ENCODE measurements at places on chromosomes 5 and 9.

DNA sequence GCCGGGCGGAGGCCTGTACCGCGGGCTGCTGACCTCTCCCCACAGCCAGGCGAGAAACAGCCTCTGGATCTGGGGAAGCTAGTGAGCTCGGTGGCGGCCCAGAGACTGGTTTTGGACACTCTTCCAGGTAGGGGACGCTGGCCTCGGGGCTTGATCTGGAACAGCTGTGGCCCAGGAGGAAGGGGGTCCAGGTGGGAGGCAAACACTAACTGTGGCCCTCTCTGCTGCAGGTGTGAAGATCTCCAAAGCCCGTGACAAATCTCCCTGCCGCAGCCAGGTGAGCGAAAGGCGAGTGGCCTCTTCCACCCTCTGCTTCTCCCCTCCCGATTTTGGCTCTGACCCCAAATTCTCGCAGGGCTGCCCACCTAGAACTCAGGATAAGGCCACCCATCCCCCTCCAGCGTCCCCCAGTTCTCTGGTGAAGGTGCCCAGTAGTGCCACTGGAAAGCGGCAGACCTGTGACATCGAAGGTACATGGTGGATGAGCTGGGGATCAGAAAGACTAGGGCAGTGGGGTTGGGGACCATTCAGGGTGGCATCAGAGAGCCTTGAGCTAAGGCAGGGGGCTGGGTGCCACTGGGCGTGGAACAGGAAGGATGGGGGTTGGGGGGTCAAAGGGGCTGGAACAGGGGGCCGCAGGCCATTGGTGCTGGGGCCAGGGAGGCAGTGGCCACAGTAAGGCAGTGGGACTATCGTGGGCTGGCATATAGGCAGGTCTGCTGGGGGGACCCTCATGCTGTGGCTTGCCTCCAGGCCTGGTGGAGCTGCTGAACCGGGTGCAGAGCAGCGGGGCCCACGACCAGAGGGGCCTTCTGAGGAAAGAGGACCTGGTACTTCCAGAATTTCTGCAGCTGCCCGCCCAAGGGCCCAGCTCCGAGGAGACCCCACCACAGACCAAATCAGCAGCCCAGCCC, 12.9 kb upstream of the SLC34A1 start:
- DNase-seq: no peak

DNA sequence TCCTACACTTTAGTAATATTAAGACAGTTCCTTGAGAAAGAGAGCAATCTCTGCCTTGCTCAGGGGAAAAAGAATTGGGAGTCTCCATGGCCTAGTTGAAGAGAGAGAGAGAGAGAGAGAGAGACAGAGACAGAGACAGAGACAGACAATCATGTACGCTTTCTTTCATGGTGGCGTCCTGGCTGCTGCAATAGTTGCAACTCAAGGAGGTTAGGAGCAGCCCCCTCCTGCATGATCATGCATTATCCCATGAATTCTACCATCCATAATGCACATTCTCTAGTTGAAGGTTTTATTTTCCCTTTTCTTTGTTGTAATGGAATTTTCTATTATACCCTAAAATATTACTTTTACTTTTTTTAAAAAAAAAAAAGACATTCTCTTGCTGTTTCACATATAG, 50.7 kb downstream of the PPP2R2B start:
- DNase-seq: no peak

- DNase-seq: no peak
Observed at GRCh38 chr9:136521537-136521936, 24.3 kb downstream of the NOTCH1 start.

- DNase-seq: no peak
Observed at GRCh38 chr5:102628441-102629175, 126.5 kb upstream of the PAM start.

- no peak for DNase-seq
Observed at GRCh38 chr5:139132515-139132914, 65.7 kb downstream of the SIL1 start.

- no peak for DNase-seq
Observed at GRCh38 chr5:79119486-79119885, 7.9 kb downstream of the BHMT start.

GRCh38 chr5:72648480-72648879, 141.3 kb upstream of the ZNF366 start:
- DNase-seq: no peak

- DNase-seq: no peak
Observed at GRCh38 chr5:174935854-174936474, 211.6 kb downstream of the MSX2 start.

DNA sequence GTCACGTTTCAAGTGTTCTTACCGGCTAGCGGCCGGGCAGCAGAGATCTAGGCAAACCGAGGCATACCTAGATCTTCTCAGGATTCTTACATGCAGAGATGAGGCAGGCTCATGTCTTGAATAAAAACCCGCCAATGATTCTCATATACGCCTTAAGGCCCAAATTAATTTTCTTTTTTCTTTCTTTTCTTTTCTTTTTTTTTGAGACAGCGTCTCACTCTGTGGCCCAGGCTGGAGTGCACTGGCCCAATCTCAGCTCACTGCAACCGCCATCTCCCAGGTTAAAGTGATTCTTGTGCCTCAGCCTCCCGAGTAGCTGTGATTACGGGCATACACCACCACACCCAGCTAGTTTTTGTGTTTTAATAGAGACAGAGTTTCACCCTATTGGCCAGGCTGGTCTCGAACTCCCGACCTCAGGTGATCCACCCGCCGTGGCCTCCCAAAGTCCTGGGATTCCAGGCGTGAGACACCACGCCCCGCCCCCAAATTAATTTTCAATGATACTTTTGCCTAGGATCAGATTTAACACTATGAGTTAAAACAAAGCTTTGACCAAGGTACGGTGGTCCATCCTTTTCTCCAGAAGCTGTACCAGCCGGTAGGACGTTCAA, 1.5 kb downstream of the C9orf40 start:
- no peak for DNase-seq

- no peak for DNase-seq
Observed at GRCh38 chr5:125870256-125870655, 553.0 kb upstream of the GRAMD2B start.

- no peak for DNase-seq
Observed at GRCh38 chr9:130197888-130198287, 25.7 kb downstream of the NCS1 start.

DNA sequence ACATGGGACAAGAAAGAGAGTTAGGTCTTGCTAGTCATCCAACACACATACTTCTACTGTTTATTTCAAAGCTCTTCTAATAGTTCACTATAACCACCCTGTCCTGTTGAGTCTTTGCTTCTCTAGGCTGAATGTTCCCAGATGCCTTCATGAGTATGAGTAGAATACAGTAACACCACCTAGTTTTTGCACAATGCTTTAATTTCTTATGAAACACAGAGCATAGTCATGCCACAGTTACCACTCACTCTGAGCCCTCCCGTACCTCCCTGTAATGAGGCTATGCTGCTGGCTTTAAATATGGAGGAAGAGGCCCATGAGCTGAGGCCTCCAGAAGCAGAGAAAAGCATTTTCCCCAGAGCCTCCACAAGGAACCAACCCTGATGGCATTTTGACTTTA, 75.0 kb upstream of the SLC1A3 start:
- DNase-seq: no peak

- no peak for DNase-seq
Observed at GRCh38 chr5:114977979-114978573, 191.6 kb downstream of the TRIM36 start.

GRCh38 chr5:109580225-109580624, 109.5 kb upstream of the MAN2A1 start:
- no peak for DNase-seq

DNA sequence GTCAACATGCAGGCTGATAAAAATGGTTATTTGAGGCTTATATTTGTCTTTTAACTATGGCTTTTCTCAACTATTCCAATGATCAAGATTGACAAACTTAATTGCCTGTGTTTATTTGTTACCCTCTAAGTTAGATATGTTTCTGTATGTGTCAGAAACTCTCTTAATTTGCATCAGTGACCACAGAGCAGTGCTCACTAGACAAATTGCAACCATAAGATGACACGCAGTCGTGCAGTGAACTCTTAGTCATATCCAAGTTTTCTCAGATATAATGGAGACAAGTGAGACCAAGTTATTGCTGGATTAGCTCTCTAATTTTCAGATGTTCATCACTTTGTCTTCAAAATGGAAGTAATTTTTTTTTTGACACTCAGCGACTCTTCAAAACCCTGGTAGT, 342.2 kb upstream of the RFX3 start:
- DNase-seq: no peak

- DNase-seq: no peak
Observed at GRCh38 chr5:100852988-100853449, 50.1 kb downstream of the ST8SIA4 start.

DNA sequence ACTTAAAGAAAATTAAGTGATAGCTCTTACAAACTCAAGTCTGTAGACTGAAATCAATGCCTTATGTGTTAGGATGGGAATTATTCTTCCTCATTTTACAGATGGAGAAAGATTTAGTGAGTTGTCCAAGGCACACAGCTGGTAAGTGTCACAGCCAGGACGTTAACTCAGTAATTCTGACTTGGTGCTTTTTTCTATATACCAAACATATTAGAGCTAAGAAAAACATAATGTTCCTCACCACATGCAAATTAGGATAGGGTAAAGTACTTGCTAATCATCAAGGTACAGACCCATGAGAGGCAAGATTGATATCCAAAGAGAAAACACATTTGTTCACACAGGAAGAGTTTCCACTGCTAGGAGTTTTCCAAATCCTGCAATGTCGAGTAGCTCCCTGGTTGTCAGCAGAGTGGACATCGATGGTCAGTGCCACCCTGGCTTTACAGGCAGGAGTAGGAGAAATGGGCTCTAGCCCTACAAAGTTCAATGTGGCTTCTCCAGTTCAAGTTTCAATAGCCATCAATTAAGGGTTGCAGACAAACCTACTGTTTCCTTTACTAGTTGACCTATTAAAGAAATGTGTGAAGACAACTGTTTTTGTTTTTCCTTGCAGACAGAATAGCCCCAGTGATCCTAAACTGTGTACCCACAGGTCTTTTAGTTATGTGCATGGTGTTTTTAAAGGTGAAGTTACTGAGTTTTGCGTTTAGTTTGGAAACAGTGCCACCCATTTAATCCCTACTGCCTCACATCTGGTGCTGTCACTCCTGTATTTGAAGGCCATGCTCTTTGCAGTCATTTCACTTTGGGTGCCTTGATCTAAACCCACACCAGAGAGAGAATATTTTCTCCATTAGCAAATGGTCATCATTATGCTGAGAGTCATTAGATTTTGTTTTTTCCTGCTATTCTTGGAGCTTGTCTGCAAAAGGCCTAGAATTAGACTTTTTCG, 460.8 kb upstream of the SMARCA2 start:
- DNase-seq: no peak

DNA sequence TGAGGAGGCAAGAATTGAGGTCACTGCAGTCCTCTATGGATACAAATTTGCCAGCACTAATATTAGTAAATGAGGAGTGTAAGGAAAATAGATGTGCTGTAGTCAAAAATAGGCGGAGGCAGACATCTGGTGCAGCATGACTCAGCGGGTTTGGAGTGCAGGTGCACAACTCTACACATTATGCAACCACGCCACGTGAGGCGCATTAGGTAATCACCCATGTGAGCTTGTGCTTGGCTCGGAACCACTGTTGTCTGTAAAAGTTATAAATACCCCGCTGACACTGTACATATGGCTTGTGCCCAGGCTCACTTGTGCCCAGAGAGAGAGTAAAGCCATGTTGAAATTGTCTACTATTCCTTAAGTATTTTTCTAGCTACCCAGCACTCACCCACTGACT, 623.5 kb upstream of the NUDT12 start:
- no peak for DNase-seq

DNA sequence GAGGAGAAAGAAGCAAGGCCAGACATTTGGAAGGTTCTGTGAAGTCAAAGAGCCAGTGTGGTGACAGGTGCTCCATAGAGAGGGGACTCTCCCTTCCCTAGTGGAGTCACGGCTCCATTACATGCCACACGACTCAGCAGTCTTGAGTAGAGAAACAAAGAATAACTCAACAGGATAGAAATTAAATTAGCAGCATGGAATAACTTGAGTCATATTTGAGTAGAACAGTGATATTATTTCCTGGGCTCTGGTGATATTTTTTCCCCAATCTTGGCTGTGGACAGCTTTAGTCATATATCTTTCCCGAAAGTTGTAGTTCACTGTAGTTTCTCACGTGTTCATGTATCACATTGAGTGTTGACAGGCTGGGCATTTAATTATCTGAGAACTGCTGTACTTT, 149.7 kb upstream of the EFNA5 start:
- no peak for DNase-seq

DNA sequence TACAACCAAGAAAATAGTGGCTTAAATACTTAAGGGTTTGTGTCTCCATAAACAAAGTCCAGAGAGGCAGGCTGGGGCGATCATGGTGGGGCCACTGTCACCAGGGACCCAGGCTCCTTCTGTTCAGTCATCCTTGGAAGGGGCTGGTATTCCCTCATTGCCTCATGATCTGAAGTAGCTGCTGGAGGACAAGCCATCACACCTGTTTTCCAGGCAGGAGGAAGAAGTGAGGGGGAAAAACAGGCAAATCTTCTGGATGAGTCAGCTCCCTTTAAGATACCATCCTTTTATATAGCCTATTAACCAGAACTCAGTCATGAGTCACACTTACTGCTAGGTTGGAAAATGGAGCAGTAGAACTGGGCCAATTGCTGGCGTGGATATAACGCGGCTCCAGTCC, 92.3 kb downstream of the DAP start:
- DNase-seq: no peak

DNA sequence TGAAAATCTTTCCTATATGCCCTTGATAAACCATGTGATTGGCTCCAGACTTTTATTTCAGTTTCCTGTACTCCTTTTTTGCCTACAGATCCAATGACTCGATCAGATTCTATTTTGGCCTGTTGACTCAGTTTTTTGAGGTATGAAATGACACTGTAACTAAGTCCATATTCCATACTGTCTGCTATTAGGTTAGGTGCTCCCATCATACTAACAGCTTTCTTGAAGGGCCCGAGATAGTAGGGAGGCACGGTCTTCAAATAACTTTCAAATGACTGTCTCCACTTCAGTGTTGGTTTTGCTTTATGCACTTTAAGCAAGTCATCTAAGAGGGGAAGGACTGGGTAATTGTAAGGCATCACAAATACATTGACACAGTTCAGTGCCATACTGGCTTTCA, 295.4 kb upstream of the DAB2 start:
- DNase-seq: no peak

DNA sequence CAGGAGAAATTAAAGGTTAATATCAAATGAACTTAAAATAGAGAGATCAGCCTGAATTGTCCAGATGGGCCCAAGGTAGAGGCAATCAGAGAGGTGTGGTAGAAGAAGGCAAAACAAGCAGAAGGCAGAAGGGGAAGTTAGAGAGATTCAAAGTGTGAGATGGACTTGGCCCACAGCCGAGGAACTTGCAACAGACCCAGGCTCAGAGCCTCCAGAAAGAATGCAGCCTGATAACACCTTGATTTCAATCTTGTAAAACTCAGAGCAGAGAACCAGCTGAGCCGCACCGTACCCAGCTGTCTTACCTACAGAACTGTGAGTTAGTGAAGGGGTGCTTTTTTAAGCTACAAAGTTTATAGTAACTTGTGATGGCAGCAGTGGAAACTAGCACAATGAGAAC, 190.9 kb downstream of the RFK start:
- DNase-seq: no peak

- DNase-seq: no peak
Observed at GRCh38 chr9:20873240-20873865, 158.1 kb downstream of the HACD4 start.

- no peak for DNase-seq
Observed at GRCh38 chr9:1939466-1939865, 75.7 kb upstream of the SMARCA2 start.

- no peak for DNase-seq
Observed at GRCh38 chr9:130226112-130226511, 39.4 kb upstream of the HMCN2 start.

- DNase-seq: no peak
Observed at GRCh38 chr5:159163701-159164046, 45.7 kb downstream of the RNF145 start.

- no peak for DNase-seq
Observed at GRCh38 chr5:55894135-55894534, 43.0 kb downstream of the IL31RA start.
